ENCODE measurements at places on chromosomes 11 and 22.

- DNase-seq = no peak
Observed at GRCh38 chr11:106988151-106989077, 29.9 kb downstream of the GUCY1A2 start.

- DNase-seq = no peak
Observed at GRCh38 chr11:14679662-14680061, 36.1 kb downstream of the PDE3B start.

DNA sequence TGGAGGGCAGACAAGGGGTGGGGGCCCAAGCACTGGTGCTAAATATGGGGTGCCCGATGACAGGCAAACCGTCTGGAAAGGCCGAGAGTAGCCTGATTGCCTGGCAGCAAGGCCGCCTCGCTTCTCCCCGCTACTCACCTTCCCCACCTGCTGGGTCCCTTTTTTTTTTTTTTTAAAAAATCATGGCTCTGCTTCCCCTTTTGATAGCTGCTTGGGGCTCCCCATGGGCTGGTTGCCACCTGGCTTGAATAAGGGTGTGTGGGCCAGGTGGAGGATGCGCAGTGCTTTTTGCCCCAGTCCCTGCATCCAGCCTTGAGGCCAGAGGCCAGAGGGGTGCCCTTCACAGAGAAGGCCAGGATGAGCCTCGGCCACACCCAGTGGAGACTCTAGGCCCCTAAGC lies 112.0 kb downstream of the ST3GAL4 start:
- DNase-seq = no peak

DNA sequence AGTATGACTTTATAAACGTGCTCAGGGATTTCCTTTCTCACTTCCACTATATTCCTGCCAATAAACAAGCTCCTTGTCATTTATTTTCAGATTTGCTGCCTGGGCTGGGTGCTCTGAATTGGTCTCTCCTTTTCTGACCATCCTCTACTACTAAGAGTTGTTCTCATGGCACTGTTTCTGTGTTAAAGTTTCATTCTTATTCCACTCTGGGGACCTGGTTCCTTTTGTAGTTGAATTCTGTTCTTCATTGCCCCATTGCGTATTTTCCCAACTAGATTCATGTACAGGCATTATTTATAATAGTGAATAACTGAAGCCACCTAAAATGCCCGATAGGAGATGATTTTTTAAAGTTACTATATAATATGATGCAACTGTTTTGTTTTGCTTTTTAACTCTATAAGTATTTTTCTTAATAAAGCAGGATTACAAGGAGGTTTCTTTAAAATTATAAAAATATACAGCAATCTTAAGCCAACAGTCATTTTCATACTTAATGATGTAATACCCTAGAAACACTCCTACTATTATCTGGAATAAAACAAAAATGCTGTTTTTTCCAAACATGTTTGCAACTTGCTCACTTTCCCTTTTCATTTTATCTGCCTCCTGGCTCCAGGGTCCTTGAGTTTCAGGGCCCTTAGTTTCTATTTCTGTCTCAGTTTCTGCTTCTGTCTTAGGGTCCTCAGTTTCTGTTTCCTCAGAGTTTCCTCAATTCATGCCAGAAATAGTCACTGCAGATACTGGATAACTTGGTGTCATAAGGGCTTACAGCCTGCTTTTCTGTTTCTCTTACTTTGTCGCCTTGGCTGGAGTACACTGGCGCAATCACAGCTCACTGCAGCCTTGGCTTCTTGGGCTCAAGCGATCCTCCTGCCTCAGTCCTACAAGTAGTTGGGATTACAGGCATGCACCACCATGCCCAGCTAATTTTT lies 9.8 kb upstream of the FUT4 start:
- no peak for DNase-seq

GRCh38 chr11:1346669-1347390 lies 37.4 kb upstream of the TOLLIP start:
- DNase-seq = peak; percentile 16

GRCh38 chr11:133832991-133833897 lies 12.1 kb downstream of the SPATA19 start:
- no peak for DNase-seq

DNA sequence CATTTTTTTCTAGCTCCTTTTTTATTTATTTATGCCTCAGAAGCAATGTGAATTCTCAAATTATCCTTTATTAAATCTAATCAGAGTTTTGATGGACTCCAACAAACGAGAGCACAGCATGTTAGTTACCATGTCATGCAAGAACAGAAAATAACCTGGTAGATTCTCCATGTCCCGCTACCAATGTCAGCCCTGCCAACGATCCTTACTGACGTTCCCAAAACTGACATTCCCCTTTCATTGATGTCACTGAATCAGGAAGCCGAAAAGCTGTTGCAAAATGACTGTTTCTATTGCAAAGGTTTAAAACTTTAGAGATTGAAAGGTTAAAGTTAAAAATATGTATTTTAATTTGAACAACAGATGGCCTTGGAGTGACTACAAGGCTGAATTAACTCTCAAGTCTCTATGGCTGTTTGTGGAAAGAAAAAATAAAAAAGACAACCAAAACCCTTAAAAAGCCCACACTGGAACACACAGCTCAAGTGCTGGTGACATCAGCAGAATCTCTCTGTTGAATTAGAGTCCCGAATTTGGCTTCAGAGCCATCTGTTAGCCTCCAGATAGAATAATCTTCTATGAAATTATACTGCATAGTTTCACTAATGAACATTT lies 96.8 kb downstream of the BDNF start:
- no peak for DNase-seq

DNA sequence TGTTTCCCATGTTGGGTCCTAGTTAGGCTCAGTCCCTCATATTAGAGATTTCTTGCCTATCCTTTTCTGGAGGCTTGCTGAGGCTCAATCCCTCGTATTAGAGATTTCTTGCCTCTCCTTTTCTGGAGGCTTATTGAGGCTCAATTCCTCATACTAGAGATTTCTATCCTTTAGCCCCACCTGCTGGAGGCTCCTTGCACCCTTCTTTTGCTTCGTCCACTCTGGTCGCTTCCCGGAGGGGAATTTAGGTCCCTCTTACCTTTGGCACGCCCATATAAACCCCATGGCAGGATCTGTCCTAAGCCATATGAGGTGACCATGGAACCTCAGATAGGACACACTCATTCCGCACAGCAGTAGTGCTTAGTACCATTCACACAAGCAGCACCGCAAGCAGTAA lies 15.9 kb downstream of the CYP2D6 start:
- DNase-seq = peak; percentile 73

DNA sequence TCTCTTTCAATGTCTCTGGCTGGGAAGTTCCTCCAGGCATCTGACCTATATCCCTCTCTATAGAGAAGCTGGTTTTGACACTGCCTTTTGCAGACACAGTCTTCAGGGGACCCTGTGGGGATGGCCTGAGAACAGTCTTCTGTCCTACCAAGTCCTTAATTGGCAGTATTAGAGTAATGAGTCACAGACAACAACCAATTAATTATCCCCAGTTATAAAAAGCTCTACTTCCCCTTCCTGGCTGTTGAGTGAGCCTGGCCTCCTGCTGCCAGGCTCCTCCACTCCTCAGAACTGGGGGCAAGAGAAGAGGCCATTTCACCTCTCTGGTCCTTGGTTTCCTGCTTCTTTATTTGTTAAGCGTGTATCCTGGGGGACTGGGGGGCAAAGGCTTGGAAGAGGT lies 41.2 kb upstream of the KLHL35 start:
- no peak for DNase-seq

GRCh38 chr11:32331792-32332191 lies 103.5 kb downstream of the WT1 start:
- no peak for DNase-seq

DNA sequence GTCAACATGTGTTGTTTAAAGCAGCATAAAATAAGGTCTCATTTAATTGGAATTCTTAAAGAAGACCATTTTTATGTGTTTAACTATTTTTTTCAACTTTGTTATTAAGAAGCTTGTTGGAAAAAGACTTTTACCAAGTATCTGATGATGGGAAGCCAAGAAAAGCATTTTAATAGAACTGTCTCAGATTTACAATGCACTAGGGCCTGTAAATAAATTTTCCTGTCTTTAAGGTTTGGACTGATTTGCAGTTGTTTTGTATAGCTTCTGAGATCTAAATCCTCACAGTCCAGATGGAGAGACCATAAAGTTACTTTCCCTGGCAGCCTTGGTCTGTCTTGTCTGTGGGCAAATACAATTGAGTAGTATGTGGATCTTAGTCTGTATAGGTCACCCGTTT lies 41.6 kb downstream of the EXT2 start:
- DNase-seq = no peak

- no peak for DNase-seq
Observed at GRCh38 chr11:118126082-118126838, 26.4 kb downstream of the SCN4B start.

Measured in H9 (cell line).